ENCODE measurements at places on chromosomes 3 and 15. TPM values are rescaled to one million over a fixed set of nuclear protein-coding genes. Genes with fewer than 3 reads are reported as not detected.

GRCh38 chr3:55243678-55244077 lies 243.4 kb downstream of the WNT5A start:
- no peak for DNase-seq

DNA sequence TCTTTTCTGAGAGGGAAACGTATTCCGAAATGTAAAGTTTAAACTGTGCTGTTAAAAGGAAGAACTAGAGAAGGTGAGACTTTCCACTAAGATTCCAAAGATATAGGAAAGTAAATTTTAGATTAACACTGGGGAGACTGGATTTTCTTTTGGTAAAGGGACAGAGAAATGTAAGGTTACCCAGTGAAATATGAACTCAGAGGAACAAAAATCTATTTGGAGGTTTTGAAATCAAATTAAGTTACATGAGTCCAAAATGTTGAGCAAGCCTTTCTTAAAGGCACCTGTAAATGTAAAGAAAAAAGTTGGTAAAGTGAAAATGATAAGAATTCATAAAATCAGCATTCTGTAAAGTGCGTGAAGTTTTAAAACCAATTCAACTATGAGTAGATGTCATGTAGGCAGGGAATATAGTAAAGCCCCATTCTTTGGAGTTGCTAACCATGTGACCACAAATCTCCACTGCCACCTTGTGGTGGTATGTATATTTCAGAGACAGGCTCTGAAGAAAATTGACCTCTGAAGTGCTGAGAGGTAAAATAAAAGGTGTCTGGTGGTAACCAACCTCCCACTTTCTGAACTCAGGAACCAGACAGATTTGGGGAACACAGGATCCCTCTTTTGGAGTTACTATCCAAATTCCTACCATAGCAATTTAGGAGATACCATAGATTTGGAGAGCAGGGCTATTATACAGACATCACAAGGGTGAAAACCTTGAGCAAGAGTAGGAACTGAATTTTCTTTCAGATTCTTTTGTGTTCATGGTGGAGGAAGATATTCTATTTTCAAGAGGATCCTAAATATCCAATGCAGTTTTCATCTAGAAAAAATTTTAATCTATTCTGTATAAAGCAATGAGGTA lies 215.3 kb downstream of the ROBO2 start:
- peak; percentile 28 for DNase-seq

- DNase-seq = no peak
Measured at GRCh38 chr3:48306860-48307530, 26.5 kb downstream of the SPINK8 start.

GRCh38 chr3:16190704-16191103 lies 16.2 kb downstream of the GALNT15 start:
- no peak for DNase-seq

DNA sequence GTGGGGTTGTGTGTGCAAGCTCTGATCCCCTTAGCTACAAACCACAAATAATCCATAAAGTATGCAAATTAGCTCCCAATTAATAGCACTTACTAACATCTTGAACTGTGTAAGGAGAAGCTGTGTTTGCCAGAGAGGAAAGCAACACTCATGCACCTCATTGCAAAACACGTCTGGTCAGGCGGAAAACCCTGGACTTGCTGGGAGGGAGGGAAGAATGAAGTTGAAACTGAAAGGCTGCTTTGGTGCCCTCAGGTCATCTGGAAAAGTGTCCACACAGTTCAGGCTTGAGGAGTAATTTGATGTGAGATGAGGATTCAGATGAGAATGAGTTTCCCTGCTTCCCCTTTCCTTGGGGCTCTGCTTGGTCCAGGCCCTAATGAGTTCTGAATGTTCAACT lies 185.5 kb upstream of the ANKRD28 start:
- DNase-seq = no peak

DNA sequence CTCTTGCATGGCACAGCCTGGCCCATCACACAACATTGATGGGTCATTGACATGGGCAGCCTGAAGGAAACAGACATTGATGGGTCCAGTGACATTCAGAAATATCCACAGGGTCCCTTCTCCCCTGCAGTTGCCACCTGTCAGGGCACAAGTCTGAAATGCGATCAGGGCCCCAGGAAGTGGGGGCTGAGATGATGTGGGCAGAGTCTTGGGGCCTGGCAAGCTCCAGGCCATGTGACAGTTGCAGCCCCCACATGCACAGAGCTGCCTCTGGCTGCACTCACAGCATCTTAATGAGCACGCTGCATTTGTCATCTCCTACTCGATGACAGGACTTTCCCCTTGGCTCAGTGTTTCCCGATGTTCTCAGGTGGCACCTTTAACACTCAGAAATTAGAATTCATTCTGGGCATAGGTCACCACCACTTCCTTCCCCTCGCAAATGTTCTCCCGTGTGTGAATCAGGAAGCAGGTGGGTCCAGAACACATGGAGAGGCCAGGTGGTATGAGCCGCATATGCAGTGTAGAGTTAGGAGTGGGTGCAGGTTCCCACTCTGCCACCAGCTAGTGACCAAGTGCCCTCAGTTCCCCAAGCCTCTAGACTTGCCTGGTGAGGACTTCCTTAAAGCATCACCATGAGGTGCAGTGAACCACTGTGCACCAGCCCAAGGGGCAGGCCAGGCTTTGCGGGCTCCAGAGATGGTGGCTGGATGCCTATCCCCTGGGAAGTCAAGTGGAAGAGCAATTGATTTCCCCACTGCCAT lies 1.6 kb upstream of the TXNRD3 start:
- DNase-seq = no peak

GRCh38 chr15:71781965-71782265 lies 28.4 kb upstream of the NR2E3 start:
- DNase-seq = no peak

GRCh38 chr15:63166219-63166618 lies 8.9 kb upstream of the RPS27L start:
- no peak for DNase-seq

GRCh38 chr3:53166206-53166605 lies 5.2 kb downstream of the PRKCD start:
- no peak for DNase-seq

- DNase-seq = no peak
Measured at GRCh38 chr3:28186748-28187147, 54.7 kb upstream of the CMC1 start.

GRCh38 chr3:126057936-126058335 lies 26.0 kb downstream of the SLC41A3 start:
- DNase-seq = no peak

DNA sequence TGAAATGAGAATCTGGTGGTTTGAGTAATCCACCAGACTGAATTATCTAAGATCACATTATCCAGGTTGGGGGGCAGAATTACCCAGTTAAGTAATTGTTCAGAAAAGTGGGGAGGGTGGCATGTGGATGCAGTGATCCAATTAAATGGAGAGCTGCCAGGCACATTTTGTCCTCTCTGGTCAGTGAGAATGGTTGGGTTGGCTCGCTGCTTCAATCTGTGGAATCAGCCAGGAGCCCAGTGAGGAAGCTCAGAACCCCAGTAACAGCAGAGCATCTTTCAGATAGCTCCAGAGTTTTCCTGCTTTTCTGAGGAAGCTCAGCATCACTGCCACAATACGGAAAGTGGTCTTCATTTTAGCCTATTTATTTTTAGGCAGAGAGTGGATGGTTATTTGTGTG lies 6.4 kb upstream of the EXOG start:
- DNase-seq = no peak

DNA sequence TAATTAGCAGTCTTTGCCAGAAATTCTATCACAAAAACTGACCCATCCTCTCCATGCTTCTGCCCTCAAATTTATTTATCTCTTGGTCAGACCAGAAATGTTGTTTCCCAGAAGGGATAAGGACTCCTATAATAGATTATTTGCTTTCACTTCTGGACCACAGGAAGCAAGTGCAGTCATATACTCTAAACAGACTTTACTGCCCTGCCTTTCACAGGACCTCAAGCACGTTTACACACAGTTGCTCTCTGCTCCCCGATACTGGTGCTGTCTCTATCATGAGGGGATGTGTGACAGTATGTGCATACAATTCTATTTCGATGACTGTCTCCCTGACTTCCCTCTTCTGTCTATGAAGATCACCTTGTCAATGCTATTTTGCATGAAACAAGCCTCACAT lies 205.5 kb upstream of the TGFBR2 start:
- DNase-seq = no peak

DNA sequence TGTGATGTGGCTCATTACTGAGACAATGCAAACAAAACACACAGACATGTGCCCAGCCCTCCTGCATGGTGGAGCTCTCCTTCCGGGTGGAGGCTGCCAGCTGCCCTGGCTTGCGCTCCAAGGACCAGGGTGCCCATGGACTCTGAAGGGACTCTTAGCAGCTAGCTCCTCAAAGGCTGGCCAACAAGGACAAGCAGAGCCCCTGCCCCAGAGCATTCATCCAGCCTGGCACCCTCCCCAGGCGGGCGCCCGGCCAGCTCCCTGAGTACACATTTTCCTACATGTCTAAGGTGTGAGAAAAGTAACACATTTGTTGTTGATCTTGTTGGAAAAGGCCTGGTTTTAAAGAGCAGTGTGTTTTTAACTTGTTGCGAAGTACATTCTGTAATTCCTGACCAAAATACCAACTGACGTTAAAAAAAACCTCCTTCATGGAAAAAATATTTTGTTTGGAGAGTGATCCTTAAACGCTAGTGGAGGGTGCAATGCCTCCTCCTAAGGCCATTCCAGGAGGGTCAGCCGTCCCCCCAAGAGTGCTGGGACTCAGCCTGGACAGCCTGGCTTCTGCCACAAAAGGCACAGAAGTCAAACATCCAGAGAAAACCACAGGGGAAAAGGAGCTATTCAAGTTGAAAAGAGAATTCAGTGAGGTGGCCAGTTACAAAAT lies 86.9 kb downstream of the KLF15 start:
- DNase-seq = no peak

DNA sequence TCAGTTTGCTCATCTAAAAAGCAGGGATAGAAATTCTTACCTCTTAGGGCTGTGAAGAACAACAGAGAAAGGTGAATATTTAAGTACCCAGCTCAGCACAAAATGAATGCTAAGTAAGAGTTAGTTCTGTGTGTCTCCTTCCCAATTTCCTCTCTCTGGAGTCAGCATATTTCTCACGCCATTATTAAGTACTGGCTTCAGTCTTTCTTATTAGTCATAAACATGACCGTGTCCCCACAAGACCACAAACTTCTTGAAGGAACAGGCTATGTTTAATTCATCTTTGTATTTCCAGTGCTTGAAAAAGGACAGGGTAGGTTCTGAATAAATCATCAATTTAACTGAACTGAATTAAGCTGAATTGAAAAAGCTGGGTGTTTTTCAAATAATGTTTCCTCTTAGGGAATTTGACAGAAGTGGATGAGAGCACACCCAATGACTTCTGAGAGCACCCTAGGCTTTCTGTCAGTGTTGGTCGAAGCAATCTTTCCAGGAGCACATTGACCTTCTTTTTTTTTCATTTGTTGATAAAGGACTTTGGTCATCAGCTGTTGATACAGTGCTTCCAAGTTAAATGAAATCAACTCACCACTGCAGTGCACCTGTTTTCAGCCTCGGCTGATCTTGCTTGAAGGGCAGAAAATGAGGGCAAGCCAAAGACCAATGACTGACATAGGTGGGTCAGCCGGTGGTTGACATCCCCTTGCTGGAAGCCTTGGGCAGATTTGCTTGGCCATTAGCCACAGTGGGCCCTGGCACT lies 324.6 kb downstream of the MFSD1 start:
- DNase-seq = no peak

GRCh38 chr3:50189274-50189673 lies 2.1 kb upstream of the GNAT1 start:
- DNase-seq = no peak

GRCh38 chr3:29511701-29512100 lies 230.8 kb downstream of the RBMS3 start:
- DNase-seq = no peak

DNA sequence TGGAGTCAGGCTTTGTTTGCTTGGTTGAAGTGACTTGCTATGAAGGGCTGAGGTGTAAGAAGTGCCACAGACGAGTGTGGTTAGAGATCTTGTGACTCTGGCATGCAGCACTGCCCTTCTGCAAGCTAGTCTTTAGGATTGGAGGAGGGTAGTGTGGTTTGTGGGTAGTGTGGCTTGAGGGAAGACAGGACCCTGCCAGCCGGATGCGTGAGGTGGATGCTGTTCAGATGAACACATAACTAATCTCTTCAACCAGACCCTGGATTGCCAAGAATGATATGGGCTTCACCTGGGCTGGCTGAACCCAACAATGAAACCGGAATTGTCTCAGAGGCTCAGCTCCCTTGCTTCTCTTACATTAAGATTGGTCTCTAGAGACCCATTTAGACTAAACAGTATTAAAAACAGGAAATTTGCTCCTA lies 32.7 kb downstream of the STARD9 start:
- no peak for DNase-seq

- no peak for DNase-seq
Measured at GRCh38 chr3:157099326-157100095, 60.4 kb downstream of the CCNL1 start.

- DNase-seq = no peak
Measured at GRCh38 chr3:160078533-160078932, 89.9 kb downstream of the IL12A start.

DNA sequence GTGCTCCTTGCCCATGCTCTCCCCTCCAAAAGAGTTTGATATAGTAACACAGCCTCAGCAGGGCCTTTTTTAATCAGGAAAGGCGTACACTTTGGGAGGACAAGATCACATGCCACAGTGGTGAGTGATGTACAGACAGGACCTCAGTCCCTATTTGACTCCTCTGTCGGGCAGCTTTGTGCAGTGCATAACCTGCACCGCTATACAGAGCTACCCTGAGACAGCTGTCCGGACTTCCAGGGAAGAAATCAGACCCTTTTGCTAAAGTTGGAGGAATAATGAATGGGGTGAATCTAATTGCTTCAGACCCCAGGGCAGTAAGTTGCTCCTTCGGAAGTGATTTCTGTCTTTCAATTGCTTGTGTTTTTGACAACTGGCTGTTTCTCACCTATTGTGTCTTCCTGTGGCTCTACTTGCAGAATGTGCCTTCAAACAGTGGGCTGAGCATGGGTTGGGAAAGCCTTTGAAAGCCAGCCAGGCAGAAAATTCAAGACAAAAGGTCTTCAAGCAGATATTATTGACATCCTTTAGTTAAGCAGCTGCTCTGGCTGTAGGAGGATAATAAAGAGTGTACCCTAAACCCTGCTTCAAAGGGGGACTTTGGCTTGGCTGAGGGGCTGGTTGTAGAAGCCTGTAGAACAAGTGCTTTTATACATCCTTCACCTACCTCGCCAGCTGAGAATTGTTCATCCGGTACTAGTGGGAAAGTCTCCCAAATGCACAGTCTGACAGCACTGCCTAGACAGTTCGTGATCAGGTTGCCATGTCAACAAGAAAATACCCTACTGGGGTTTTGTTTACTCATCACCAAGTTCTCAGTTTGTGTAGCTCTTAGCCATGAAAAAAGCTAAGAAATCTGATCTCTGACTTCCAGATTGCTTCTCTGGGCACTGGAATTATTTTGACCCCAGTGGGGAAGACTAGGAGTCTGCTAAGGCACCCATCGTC lies 35.1 kb downstream of the SNTN start:
- no peak for DNase-seq

GRCh38 chr15:77851691-77852090 lies 219.0 kb upstream of the LINGO1 start:
- DNase-seq = peak; percentile 54

The UROC1 gene
- polyA plus RNA-seq = 0.07 TPM

The HESX1 gene
- 4.5 TPM for polyA plus RNA-seq

The FEZF2 gene
- polyA plus RNA-seq = not detected

The CACNA2D3 gene
- 2.1 TPM for polyA plus RNA-seq

The SOX14 gene
- polyA plus RNA-seq = not detected

The RASGRP1 gene
- 13.5 TPM for polyA plus RNA-seq

The HRG gene
- polyA plus RNA-seq = 2.1 TPM

The ITIH1 gene
- polyA plus RNA-seq = 0.56 TPM

The GRAMD2A gene
- 10.0 TPM for polyA plus RNA-seq

The SEMA5B gene
- polyA plus RNA-seq = 26.2 TPM

The TMEM42 gene
- 31.5 TPM for polyA plus RNA-seq

The CLEC3B gene
- 40.3 TPM for polyA plus RNA-seq

The SST gene
- not detected for polyA plus RNA-seq

The CSTA gene
- polyA plus RNA-seq = 0.62 TPM

Data from right renal pelvis (tissue), 4 donors.